ENCODE measurements at places on chromosomes 7 and 10. TPM values are rescaled to one million over a fixed set of nuclear protein-coding genes. Genes with fewer than 3 reads are reported as not detected.

GRCh38 chr7:64881461-64882287 is 21.4 kb upstream of the ZNF273 start:
- no peak for DNase-seq

DNA sequence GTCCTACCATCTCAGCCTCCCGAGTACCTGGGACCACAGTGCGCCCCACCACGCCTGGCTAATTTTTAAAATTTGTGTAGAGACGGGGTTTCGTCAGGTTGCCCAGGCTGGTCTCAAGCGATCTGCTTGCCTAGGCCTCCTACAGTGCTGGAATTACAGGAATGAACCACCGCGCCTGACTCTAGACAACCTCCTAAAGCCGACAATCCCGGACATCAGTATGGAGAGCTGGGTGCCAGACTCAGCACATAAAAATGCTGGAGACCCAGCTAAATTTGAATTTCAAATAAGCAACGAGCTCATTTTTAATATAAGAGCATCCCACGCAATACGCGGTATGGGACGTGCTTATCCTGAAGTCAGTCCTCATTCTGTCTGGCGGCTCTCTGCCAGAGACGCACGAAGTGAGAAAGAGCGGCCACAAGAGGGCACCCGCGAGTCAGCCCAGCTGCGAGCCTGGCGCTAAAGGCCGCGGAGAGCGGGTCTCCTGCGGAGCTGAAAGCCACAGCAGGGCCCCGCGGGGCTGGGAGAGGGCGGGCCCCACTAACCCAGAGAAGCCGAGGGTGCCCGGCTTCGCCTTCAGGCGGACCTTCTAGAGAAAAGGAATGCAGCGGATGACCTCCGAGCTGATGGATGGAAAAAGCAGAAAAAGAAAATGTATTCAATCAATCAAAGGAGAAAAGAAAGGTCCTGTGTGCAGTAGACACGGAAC is 7.0 kb downstream of the CALY start:
- DNase-seq = peak; percentile 78

DNA sequence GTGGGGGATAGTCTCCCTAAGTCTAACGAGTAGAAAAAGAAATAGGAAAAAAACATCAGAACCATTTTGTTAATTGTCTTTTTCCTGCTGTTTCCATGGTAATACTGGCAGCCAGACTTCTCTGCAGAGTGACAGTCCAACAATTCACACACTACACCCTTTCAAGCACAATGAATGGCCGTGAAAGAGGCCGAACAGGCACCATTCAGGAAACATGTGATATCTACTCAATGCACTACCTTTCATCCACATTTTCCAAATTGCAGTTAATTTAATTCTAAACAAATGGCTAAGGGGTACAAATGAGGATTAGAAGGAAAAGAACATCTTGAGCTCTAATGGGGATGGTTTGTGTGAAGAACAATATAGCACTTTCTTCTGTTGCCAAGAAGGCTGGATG is 358.5 kb upstream of the ANKRD30A start:
- peak; percentile 59 for DNase-seq

ASZ1 gene
- total RNA-seq = not detected

All from lung microvascular endothelial cell (primary cell).